ENCODE measurements at places on chromosomes 4 and X. TPM values are rescaled to one million over a fixed set of nuclear protein-coding genes. Genes with fewer than 3 reads are reported as not detected.

Gene F8A2
- not detected for total RNA-seq

- DNase-seq, result no peak
Measured at GRCh38 chr4:130636486-130636885, 1540.5 kb downstream of the C4orf33 start.

Gene ZMAT1
- total RNA-seq, result not detected

DNA sequence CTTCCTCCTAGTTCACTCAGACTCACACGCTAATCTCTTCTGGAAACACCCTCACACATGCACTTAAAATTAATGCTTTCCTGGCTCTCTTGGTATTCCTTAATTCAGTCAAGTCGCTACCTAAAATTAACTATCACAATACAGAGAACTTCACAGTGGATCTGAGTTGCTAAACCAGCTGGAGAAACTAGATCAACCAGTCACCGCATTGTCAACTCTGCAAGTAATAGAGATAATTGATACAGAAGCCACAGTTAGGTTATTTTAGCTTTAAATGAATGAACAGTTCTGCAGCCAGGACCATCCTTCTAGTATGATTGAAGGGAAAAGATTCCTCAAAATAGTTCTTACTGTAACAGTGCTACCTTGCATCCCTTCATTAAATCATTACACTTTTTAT, 6.0 kb upstream of the TBC1D9 start:
- DNase-seq, result no peak

Gene AIFM1
- total RNA-seq, result 35.1 TPM

Gene S100P
- total RNA-seq, result not detected

GRCh38 chr4:163132469-163133218, 34.0 kb downstream of the NAF1 start:
- DNase-seq, result no peak

DNA sequence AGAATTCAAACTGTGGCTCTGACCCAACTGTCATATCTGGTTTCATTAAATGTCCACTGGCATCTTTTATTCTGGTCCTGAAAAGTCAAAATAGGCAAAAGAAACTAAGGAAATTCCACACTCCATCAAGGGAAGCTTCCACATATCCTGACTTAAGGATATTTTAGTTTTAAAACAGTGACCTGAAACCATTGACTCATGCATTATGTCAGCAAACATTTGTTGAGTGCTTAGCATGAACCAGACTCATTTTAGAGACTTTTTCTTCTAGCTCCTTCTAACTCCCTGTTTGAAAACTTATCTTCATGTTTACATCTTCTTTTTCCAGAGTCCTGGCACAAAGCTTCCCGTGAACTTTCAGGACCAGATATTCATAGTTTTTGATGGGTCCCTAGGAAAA, 6.9 kb upstream of the CXCL1 start:
- no peak for DNase-seq

- DNase-seq, result no peak
Measured at GRCh38 chr4:164621886-164622521, 131.9 kb upstream of the SMIM31 start.
